ENCODE measurements at places on chromosomes 12 and 14.

DNA sequence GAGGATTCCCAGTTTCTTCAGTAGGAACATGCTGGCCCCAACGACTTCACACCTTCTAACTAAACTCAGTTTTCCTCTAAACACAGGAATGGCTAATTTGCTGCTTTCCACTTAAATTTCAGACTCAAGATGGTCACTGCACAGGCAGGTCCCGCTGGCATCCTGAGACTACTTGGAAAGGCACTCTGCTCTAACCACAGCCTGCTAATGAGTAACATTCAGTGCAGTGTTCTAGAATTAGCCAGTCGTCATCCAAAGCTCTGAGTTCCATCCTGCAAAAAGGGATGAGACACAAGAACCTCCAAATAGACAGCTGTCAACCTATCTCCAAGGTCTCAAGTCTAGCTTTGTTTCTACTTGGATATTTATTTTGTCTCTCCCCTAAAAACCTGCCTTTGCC, 6.0 kb downstream of the CCDC92 start:
- DNase-seq, result peak; percentile 64

GRCh38 chr12:108381787-108382436, 42.8 kb upstream of the CMKLR1 start:
- no peak for DNase-seq

- no peak for DNase-seq
These were observed 42.9 kb downstream of the BRAP start for GRCh38 chr12:111642681-111643426.

GRCh38 chr12:65643595-65644386, 180.5 kb upstream of the HMGA2 start:
- DNase-seq, result no peak

- DNase-seq, result no peak
These were observed 51.4 kb downstream of the ZFP36L1 start for GRCh38 chr14:68741477-68741791.

GRCh38 chr14:102171173-102172020, 31.7 kb downstream of the WDR20 start:
- DNase-seq, result no peak

- DNase-seq, result no peak
These were observed 126.9 kb upstream of the KRAS start for GRCh38 chr12:25377469-25378177.

DNA sequence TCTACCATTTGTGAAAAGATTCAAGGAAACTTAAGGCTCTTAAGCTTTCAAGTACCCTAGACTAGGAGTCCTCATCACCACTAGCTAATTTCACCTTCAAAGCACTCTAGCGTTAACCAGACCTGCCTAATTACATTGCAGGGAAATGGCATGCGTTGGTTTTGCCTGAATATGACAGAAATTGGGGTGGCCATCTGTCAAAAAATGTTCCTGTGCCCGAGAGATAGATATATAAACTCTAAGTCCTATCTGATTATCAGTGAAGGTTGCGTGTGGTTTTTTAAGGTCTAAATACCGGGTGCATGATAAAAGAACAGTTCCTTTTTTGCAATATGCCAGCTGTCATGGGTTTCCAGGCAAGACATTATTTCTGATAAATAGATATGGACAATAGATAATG, 48.3 kb downstream of the SPRING1 start:
- DNase-seq, result no peak

- no peak for DNase-seq
These were observed 17.1 kb downstream of the SYT1 start for GRCh38 chr12:78881685-78882084.

DNA sequence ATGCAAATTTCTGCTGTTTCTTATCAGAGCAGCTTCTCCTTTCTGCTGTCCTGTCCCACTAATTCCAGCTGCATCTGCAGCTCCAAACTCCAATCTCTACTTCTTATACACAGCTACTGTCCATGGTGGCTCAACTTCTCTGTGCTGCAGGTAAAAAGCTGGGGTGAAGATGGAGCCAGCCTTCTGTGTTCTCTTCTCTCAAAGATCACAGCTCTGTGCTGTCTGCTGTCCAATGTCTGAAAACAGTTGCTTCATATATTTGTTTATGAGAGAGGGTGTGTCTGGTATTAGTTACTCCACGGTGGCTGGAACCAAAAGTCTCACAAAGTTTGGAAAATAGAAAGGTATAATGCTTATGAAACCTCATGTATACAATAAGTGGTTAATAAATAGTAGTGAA, 445.8 kb upstream of the TBX3 start:
- DNase-seq, result no peak

Measured in RCC 7860 (cell line).